ENCODE measurements at places on chromosomes 16 and 17.
A peak's percentile ranks its signal among the peaks of the same experiment; 100 is the strongest.

DNA sequence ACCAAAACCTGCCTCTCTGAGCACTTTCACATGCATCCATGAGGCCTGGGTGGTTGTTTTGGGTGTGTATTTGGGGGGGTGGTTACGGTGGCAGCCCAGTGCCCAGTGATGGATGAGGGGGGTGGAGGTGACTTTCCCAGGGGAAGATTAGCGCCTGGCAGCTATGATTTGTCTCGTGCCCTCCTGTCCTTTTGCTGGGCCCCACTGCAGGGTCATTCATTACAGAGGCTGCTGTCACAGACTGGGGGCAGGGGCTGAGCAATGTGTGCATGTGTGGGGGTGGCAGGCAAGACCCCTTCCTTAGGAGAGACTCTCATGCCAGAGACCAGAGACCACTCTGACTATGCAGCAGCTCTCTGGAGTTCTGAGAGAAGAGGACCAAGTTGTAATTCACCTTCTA lies 93.7 kb downstream of the MRM1 start:
- no peak for DNase-seq

DNA sequence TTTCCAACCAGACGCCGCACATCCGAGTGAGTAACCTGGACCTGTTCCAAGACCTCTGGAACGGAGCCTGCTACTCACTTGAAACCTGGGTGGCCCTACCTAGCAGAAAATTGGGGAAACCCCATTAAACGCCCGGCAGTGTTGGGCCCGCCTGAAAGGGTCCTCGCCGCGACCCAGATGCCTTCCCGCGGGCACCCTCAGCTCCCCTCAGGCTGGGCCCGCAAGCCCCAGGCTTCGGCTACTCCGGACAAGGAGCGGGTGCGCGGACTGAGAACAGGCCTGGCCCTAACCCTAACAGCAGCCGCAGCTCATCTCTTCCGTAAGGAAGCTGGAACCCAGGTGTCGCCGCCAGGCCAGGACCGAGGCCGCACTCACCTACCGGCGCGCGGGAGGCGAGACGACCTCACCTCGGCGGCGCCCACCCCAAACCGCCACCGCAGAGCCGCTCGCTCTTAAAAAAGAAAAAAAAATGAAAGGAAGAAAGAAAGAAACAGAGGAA lies 344 bp downstream of the PSME3IP1 start:
- no peak for DNase-seq

GRCh38 chr17:10151667-10152496 lies 46.5 kb downstream of the GAS7 start:
- no peak for DNase-seq

DNA sequence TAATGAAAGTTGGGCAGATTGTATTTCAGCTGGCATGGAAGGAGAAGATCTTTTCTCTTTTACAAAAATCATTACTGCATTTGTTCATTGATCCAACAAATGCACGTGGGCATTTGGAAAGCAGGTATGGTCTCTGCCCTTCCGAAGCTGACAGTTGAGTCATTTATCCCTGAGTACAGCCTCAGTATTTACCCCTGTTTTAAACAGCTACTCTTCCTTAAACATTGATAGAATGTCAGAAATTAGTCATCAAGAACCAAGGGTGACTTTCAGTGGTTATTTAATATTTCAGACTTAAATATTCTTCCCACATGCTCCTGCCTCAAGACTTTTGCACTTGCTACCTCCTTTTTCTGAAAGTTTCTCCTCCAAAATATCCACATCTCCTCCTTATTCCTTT lies 226.7 kb upstream of the HSBP1 start:
- no peak for DNase-seq

DNA sequence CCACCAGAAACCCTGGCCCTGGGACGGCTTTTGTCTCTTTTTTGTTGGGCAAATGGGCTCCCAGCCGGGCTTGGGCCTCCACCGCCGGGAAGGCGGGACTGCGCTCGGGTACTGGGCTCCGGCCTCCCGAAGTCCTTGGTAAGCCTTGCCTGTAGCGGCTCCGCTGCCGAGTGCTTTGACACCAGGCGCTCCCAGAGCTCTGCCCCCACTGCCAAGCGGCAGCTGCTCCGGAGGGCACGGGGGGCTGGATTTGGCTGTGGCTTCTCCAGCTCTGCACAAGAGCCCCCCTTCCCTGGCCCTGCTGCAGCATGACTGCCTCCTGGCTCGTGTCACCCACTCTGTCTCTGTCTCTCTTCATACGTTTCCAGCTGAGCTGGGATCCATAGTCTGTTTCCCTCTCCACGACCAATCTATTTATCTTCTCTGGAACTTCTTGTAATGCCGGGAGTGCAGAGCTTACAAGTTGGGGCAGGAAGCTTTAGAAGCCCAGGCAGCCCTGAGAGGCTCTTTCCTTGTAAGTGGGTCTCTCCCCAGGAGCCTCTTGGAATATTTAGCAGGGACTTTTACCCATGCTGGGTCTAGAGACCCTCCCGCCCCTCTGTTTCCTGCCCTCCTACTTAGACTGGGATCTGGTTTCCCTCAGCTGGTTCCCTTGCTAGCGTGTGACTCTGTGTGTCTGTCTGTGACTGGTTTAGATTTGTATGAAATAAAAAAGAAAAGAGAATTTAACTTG lies 246.9 kb upstream of the GSE1 start:
- DNase-seq, result no peak

DNA sequence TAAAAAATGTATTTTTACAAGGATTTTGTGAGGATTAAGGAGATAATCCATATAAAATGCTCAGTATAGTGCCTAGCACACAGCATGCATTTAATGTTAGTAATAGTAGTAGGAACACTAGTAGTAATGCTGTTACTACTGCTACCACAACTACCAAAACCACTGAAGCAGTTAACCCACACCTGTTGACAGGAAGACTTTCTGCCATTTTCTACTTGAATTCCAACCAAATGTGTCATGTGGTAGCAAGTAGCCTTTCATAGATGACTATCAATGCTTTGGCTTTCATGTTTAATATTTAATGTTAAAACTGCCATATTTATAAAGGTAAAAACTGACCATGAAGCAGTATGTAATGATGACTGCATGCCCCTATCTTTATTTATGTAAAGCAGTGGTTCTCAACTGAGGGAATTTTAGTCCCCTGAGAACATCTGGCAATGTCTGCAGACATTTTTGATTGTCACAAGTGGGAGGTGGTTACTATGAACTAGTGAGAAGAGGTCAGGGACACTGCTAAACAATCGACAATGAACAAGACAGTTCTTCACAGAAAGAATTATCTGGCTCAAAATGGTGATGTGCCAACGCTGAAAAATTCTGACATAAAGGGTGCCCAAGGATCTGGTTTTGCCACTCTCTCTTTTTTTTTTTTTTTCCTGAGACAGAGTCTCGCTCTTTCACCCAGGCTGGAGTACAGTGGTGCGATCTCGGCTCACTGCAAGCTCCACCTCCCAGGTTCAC lies 89.4 kb downstream of the ITFG1 start:
- no peak for DNase-seq

- DNase-seq, result no peak
These were observed 287.3 kb upstream of the AXIN2 start for GRCh38 chr17:65848751-65849150.

DNA sequence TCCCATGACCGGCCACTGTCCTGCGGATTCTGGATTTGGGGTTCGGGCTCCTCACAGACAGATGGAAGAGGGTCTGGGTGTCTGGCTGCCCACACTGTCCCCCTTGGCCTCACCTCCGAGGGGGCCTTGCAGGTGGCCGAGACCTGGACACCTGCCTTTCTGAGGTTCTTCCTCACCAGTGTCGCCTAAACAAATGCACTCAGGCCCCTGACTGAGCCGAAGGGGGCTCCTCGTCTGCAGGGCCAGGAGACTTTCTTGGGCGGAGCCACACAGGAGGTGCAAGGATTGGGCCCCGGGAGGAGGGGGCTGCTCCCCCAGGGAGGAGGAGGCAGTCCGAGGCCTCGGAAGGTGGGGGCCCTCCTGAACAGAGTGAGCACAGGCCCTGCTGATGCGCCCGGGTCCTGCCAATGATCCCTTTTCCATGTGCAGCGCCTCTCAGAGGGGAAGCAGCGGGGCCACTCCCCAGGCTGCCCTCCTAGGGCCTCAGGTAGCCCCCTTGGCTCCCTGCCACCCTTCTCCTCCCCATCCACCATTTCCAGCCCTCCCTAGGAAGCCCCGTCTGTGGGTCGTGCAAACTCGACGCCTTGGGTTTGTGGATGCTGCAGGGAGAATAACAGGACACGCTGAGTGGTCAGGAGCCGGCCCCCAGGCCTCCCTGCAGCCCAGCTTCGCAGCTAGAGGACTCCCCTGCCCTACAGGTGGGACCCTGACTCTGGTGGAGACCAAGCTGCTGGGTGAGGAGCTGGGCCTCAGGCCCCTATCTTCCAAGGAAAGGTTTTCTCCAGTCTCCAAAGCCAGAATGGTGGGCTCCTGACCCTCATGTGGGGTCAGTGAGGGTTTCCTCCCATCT lies 63.4 kb upstream of the ZNF469 start:
- no peak for DNase-seq

GRCh38 chr17:74646231-74646630 lies 22.7 kb upstream of the CD300E start:
- no peak for DNase-seq

DNA sequence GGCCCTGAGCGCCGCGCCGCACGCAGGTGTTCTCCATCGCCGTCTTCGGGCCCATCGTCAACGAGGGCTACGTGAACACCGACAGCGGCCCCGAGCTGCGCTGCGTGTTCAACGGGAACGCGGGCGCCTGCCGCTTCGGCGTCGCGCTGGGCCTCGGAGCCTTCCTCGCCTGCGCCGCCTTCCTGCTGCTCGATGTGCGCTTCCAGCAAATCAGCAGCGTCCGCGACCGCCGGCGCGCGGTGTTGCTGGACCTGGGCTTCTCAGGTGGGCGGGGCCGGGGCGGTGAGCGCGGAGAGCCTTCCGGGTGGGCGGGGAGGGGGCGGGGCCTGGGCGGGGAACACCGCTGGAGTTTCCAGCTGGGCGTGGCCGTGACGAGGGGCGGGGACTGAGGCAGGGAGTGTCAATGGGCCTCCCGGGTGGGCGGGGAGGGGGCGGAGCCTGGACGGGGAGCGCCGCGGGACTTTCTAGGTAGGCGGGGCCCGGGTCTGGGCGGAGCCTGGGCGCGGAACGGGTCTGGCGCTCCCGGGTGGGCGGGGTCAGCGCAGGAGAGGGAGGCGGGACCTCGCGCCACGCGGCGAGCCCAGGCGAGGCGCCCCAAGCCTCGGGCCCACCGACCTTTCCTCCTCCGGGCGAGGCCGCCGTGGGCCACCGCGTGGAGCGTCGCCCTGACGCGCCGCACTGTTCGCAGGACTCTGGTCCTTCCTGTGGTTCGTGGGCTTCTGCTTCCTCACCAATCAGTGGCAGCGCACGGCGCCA lies 2.4 kb downstream of the SYNGR3 start:
- DNase-seq, result no peak

- DNase-seq, result peak; percentile 21
These were observed at the start of gene ANKRD13B for GRCh38 chr17:29592850-29593551. ANKRD13B (plus strand) TSS chr17:29593132; CDS start chr17:29593622, 490 bp downstream.

DNA sequence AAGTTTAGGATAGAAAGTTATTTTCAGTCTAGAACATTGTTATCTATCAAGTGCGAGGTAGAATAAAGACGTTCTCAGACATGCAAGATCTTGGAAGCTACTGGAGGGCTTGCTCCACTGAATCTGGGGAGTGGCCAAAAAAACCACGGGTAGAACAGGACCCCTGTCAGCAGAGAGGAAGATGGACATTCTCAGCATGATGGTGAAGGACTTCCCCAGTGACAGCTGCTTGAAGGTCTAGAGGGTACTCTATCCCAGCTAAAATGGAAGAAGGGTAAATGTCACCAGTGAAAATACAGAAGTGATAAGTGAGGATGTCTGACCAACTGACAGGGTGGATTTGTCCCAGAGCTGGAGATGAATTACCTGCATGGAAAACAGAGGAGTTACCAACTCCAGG lies 10.1 kb downstream of the TNFRSF13B start:
- no peak for DNase-seq

DNA sequence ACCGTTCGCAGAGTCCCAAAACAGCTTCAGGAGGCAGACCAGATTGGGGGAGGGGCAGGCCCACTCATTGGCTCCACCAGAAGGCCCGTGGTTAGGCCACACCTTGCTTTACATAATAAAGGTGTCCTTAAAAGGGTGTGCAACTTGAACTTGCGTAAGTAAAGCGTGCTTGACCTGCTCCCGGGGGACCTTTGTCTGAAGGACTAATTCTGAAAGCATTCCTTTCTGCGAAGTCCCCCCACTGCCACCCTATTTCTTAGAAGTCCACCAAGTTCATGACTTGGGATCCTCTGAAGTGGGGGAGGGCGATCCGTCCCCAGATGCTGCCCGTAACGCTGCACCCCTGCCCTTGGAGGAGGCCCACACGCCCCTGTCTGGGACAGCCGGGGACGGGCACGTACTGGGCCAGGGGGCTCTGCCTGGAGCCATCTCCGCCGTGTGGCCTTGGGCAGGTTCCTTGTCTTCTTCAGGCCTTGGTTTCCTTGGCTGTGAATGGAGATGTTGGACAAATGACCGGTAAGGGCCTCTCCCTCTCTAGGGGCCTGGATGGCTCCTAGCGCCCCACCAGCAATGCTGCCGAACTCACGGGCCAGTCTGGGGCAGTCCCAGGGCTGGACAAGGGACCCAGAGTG lies 823 bp upstream of the ZNF469 start:
- peak; percentile 92 for DNase-seq

DNA sequence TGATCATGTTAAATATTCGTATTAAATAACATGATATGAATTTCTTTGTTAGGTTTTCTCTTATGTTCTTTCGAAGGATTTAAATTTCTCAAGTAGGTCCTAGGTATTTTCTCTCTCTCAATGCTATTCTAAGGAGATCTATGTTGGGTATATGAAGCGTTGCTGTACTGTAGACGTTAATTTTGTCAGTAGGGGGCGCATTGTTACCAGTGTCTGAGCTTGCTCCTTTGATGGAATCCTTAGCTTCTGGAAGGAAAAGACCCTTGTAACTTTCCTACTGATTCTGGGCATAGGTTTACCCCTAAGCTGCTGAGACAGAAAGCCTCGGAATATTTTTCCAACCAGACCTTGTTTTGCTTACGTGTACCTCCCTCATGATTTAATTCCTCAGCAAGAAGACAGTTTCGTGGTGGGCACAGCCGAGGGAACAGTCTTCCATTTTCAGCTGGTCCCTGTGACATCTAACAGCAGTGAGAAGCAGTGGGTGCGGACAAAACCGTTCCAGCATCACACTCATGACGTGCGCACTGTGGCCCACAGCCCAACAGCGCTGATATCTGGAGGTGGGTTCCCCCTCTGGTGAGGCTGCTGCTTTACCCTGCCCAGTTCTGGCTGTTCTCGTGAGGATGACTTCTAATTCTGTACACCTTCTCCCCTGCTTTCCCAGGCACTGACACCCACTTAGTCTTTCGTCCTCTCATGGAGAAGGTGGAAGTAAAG lies 17.9 kb downstream of the UTP4 start:
- DNase-seq, result peak; percentile 76
